Neural progenitor cell (in vitro differentiated cells): ENCODE measurements at places on chromosomes 4 and X. TPM values are rescaled to one million over a fixed set of nuclear protein-coding genes. Genes with fewer than 3 reads are reported as not detected.

GRCh38 chr4:26884486-26884988, 23.9 kb downstream of the STIM2 start:
- DNase-seq, result no peak

Gene USP26
- not detected in 2 replicates for total RNA-seq

GRCh38 chrX:102085706-102086105, 39.8 kb upstream of the TCEAL2 start:
- DNase-seq, result no peak

Gene PAPSS1
- total RNA-seq, result 106 and 140 TPM in 2 replicates

Gene DRD5
- 0.06 TPM in 1 of 2 replicates, not detected in the other for total RNA-seq
